ENCODE measurements at places on chromosomes 3 and 15.

- no peak for DNase-seq
These were observed 28.5 kb downstream of the XYLB start for GRCh38 chr3:38375072-38375471.

DNA sequence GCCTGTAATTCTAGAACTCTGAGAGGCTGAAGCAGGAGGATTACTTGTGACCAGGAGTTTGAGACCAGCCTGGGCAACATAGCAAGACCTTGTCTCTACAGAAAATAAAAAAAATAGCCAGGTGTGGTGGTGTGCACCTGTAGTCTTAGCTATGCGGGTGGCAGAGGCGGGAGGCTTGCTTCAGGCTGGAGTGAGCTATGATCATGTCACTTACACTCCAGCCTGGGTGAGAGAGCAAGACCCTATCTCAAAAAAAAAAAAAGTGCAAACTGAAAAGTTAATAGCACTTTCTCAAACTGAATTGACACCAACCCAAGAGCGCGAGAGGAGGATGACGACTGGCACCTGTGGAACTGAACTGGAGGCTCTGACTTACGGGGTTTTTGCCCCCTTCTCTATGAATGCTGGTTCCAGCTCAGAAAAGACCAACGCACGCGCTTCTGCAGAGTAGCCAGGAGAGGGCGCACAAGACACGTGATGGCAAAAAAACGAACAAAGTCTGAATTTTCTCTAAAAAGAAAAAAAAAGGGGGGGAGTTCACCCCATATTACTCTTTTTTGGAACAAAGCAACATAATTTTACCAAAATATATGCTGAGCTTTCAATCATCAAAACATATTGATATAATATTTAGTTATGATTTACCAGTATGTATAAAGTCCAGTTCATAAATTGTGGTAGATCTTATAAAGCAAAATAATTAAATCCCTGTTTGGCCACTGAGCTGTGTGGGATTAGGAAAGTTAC, 23.7 kb downstream of the CFAP92 start:
- DNase-seq = peak; percentile 15

DNA sequence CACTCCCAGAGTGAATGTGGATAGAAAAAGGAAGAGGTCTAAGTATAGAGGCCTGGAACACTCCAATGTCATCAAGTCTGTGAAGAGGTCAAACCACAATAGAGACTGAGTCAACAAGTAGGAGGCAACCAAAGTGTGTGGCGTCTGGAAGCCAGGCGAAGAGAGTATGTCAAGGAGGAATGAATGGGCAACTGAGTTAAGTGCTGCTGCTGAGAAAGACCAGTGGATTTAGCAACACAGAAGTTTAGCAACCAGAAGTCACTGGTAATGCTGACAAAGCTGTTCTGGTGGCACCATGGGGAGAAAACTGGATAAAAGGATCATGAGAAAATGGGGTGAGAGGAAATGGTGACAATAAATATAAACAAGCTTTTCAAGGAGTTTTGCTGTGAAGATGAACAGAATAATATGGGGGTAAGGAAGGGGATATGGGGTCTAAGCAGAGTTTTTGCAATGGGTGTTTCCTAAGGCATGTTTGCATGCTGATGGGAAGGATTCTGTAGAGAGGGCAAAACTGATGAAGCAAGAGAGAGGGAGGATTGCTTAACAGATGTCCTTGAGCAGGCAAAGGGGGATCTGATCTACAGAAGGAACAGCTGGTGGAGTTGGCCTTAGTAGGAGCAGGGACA, 38.4 kb downstream of the PCOLCE2 start:
- DNase-seq = no peak

GRCh38 chr3:34619990-34620389, 821.6 kb downstream of the PDCD6IP start:
- DNase-seq = no peak

DNA sequence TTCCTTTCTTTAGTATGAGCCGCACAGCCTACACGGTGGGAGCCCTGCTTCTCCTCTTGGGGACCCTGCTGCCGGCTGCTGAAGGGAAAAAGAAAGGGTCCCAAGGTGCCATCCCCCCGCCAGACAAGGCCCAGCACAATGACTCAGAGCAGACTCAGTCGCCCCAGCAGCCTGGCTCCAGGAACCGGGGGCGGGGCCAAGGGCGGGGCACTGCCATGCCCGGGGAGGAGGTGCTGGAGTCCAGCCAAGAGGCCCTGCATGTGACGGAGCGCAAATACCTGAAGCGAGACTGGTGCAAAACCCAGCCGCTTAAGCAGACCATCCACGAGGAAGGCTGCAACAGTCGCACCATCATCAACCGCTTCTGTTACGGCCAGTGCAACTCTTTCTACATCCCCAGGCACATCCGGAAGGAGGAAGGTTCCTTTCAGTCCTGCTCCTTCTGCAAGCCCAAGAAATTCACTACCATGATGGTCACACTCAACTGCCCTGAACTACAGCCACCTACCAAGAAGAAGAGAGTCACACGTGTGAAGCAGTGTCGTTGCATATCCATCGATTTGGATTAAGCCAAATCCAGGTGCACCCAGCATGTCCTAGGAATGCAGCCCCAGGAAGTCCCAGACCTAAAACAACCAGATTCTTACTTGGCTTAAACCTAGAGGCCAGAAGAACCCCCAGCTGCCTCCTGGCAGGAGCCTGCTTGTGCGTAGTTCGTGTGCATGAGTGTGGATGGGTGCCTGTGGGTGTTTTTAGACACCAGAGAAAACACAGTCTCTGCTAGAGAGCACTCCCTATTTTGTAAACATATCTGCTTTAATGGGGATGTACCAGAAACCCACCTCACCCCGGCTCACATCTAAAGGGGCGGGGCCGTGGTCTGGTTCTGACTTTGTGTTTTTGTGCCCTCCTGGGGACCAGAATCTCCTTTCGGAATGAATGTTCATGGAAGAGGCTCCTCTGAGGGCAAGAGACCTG, 13.2 kb downstream of the GREM1 start:
- DNase-seq = no peak

DNA sequence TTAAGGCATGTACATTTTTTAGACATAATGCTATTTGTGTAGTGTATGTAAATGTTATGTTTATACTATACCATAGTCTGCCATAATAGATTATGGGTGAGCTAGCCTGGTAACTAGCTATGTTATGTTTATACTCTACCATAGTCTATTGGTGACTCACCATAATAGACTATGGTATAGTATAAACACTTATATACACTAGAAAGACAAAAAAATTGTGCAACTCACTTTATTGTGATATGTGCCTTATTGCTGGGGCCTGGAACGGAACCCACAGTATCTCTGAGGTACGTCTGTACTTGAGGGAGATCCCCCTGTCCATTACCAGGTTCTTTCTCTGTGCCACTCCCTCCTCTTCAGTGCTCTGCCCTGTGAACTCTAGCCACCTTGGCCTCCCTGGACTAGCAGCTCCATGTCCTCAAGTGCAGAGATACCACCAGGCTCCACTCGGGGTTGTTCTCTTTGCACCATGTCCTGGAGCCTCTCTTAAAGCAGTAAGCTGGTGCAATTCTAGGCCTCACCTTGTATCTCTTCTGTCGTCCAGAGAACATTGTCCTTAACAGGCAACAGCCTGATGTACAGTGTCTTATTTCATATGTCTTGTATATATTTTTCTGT, 60.8 kb upstream of the PXYLP1 start:
- DNase-seq = no peak

DNA sequence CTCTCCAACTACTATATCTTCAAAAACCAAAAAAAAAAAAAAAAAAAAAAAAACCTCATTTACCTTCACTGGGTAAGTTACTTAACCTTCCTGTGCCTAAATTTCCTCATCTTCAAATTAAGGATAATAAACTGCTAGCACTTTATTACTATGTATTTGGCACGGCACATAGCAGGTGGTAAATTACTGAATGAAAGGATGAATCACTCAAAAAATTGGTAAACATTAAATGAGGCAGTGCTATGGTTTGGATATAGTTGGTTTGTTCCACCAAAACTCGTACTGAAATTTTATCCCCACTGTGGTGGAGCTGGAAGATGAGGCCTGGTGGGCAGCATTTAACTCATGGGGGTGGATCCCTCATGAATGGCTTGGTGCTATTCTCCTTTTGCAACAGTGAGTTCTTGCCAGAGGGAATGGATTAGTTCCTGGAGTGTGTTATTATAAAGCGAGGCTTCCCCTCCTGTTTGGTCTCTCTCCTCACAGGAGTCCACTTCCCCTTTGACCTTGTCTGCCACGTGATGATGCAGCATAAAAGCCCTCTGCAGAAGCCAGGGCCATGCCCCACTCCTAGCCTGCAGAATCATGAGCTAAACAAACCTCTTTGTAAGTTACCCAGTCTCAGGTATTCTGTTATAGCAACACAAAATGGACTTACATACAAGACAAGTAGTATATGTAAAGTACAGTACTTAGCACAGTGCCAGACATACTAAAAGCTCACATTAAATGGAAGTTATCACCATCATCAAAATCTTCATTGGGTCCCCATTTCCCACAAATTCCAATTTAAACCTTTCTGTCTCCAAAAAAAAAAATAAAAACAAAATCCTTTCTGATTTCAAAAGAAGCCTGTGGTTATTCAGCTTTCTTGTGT, 20.6 kb downstream of the DCUN1D1 start:
- no peak for DNase-seq

DNA sequence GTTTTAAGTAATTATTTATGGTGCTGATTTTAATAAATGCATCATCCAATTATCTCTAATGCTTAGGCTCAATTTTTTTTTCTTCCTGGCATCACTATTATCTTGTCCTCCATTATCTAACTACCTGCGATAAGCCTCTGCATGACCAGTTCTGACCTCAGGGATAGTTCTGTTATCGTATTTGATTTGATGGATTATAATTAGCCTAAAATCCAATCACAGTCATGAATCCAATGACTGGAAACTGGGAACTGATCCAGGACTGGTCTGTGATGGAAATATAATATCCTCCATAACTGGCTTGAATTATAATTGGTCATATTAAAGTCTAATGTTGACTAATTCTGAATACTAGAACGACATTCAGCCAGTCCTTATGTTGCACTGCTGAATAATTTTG, 1.1 kb downstream of the MYH15 start:
- DNase-seq = no peak

- no peak for DNase-seq
These were observed 210.6 kb upstream of the ZPLD1 start for GRCh38 chr3:102224171-102224570.

- no peak for DNase-seq
These were observed 114.5 kb downstream of the CD47 start for GRCh38 chr3:107976202-107976800.

DNA sequence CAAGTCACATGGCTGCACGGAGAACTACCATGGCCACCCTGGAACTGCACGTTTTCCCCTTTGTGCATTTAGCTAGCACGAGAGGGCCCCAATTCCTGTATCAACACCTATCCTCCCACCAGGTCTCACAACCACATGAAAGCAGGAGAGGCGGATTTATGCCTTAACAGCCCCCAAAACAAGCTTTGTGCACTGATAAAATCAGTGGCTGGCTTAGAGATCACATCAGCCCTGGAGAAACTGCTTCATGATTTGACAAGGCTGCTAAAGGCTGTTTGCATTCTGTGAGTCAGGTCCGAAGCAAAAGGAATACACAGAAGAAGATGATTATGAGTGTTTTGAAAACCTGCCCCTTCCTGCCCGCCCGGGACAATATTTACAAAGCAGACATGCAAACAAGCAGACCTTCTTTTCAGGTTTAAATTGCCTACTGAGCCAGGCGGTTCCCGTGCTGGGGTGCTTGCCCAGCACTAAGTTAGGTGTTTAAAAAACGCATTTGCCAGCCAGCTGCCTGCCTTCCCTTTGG, 25.9 kb downstream of the CEMIP start:
- no peak for DNase-seq

- DNase-seq = no peak
These were observed 68.8 kb upstream of the ABHD2 start for GRCh38 chr15:89019436-89019835.

GRCh38 chr15:95565016-95565600, 765.4 kb upstream of the NR2F2 start:
- DNase-seq = no peak

DNA sequence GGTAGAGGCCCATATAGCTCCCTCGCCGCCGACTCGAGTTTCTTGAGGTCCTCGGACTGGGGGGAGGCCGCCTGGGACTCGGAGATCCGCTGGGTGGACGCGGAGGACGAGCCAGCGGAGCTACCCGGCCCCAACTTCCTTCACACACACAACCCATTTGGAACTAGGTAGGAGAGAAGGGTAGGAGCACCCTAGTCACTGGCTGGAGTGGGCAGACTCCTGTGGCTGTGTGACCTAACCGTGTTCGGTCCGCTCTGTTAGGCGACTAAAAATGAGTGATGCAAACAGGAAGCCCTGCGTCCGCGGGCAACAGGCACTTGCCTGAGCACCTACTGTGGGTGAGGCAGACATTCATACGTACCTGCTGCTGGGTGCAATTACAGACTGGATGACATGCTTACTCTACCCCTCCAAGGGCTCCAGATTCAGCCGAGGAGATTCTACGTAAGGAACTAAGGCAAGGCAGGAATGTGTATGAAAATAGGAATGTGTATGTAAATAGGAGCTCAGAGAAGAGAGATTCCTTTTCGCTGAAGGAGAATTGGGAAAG, 4.6 kb upstream of the SIN3A start:
- peak; percentile 44 for DNase-seq

DNA sequence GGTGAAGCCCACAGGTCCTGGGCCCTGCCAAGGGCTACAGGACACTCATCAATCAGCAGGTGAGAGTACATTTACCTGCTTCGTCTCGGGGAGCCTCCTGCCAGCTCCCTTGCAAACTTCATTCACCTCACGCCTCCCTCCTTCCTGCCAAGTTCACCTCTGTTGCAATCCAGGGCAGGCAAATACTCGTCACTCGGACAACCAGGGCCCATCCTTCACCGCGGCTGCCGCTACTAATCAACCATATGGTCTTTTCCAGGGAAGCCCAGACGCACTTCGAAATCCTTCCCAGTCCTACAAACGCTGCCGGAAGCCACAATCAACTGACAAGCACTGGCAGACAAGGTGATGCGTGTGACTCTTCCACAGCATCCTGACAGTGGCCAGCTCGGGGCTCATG, 200.7 kb upstream of the NSMCE3 start:
- DNase-seq = no peak

GRCh38 chr15:30670056-30670455, 44.1 kb downstream of the ARHGAP11B start:
- DNase-seq = no peak

DNA sequence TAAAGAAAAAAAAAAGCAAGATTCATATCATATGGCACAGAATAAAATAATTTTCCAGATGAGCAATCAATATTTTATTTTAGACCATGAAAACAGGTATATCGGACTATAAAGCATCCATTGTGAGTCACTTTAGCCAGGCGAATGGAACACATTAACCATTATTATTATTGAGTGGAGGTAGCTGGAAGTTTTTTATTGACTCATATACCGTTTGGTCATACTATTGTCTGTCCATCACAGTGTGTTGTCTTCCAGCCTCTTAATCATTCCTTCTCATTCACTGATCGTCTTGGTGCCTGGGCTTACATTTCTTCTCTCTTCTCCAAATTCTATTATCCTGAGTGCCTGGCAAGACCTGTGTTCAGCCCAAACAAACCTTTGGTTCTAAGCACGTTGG, 634.8 kb downstream of the MECOM start:
- no peak for DNase-seq

GRCh38 chr3:42502429-42503250, at the start of gene VIPR1:
Gene VIPR1, plus strand, starts transcription at chr3:42502643. Its CDS starts 93 bp downstream, at chr3:42502736.
- no peak for DNase-seq

GRCh38 chr3:175149675-175150074, 290.5 kb downstream of the NAALADL2 start:
- no peak for DNase-seq

GRCh38 chr3:58191361-58191991, 19.3 kb downstream of the DNASE1L3 start:
- DNase-seq = no peak
